SJSA1 (cell line): ENCODE measurements at places on chromosomes 6 and 20.

GRCh38 chr20:41138475-41139226, 1.3 kb downstream of the PLCG1 start:
- no peaks in the 10 kb centered on the region for H3K27me3 ChIP-seq
- peak overlapping the region; percentile 100 for H3K4me3 ChIP-seq
- DNase-seq = no peak
- peaks cover 43% of the 10 kb centered on the region for H3K36me3 ChIP-seq
- peaks cover 32% of the 10 kb centered on the region for H3K4me1 ChIP-seq
- H3K27ac ChIP-seq = peak overlapping the region; percentile 96; the same call in 1 of the 2 replicates

- H3K36me3 ChIP-seq = no peaks in the 10 kb centered on the region
- DNase-seq = no peak
- H3K27me3 ChIP-seq = no peaks in the 10 kb centered on the region
- H3K4me1 ChIP-seq = no peaks in the 10 kb centered on the region
Measured at GRCh38 chr6:25121186-25121585, 158.0 kb upstream of the CARMIL1 start.

DNA sequence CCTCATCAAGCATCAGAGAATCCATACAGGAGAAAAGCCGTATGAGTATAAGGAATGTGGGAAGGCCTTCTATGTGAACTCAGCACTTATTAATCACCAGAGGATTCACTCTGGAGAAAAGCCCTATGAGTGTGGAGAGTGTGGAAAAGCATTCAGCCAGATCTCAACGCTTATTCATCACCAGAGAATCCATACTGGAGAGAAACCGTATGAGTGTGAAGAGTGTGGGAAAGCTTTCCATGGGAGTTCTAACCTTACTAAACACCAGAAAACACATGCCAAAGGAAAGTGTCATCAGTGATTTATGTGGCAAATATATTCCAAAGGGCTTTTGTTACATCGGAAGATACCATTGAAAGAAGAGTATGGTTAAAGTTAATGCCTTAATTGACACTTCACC, 25.4 kb downstream of the ZKSCAN8 start:
- no peak overlapping the region for H3K27ac ChIP-seq
- no peak overlapping the region for H3K4me3 ChIP-seq
- H3K36me3 ChIP-seq = no peaks in the 10 kb centered on the region

DNA sequence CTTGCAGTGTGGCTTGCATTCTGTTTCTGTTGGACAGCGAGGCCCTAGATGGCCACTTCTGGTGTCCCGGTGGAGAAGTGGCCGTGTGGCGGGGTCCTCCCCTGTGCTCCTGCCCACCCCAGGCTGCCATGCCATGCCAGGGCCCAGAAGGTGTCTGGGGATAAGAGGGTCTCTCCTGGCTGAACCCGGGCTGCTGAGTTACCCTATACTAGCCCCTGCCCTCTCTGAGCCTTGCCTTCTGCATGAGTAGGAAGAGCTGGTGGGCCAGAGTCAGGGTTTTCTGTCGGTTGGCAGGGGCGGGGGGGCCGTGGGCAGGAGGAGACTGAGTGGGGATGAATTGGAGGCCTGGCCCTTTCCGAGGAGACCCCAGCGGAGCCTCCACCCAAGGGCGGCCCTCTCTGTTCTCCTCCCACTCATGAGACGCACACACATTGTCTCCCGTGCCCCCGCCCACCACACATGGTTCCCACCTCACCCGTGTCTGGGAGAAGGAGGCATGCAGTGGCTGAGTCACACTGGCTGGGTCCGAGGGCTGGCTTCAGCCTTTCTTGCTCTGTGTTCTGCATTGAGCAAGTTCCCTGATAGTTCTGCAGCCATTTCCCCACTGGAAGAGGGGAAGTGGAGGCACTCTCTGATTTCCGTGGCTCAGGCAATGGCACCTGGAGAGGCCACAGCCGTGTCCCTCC, 24.6 kb downstream of the VSTM2L start:
- no peaks in the 10 kb centered on the region for H3K36me3 ChIP-seq
- no peak overlapping the region for H3K4me3 ChIP-seq
- H3K27me3 ChIP-seq = no peaks in the 10 kb centered on the region
- no peak for DNase-seq
- H3K4me1 ChIP-seq = no peaks in the 10 kb centered on the region
- no peak overlapping the region for H3K27ac ChIP-seq
